Heart left ventricle (tissue), 16 donors: ENCODE measurements at places on chromosomes 13 and 19. TPM values are rescaled to one million over a fixed set of nuclear protein-coding genes. Genes with fewer than 3 reads are reported as not detected.

Gene FFAR2
- total RNA-seq: 0.28 TPM

Gene TMEM259
- 98.6 TPM for total RNA-seq

- DNase-seq: peak; percentile 68
Measured at GRCh38 chr19:12985049-12985776, 10.1 kb upstream of the NFIX start.

DNA sequence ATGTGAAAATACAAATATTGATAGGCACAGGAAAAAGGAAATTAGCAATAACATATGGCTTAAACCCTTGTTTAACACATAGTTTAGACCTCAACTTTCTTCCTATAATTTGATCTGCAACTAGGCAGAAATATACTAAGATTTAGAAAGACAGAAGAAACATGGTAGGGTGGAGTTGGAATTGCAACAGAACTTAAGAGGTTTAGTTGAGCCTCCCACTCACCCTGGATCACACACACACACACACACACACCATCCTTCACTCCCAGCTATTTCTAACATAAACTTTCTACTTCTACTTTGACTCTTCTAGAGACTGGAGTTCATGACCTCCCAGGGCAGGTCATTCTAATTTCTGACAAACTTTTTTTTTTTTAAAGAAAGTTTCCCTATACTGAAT, 47.4 kb downstream of the FLT3 start:
- no peak for DNase-seq

- peak; percentile 73 for DNase-seq
Measured at GRCh38 chr19:6723108-6723618, 2.7 kb upstream of the C3 start.
